Stimulated activated CD8-positive, alpha-beta memory T cell treated with anti-CD3 and anti-CD28 coated beads, Interleukin-4, amount 100 ng/mL, for 48 hours (primary cell): ENCODE measurements at places on chromosomes 6 and 20.

DNA sequence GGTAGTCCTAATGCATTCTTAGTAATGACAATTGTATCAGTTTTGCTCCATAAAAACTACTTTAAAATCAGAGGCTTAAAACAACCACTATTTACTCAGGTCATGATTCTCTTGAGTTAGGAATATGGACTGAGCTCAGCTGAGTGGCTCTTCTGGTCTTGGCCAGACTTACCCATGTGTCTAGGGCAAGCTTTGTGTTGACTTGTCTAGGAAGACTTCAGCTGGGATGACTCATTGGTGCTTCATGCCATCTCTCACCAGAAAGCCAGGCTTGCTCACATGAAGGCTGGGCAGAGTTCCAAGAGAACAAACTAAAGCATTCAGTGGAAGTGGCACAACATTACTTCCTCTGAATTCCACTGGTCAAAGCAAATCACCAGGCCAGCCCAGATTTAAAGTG, 155.3 kb downstream of the DHX35 start:
- DNase-seq, result no peak

GRCh38 chr6:119148098-119148824, 69.8 kb upstream of the FAM184A start:
- DNase-seq, result no peak

- no peak for DNase-seq
Measured at GRCh38 chr6:6125495-6125894, 118.8 kb upstream of the NRN1 start.

DNA sequence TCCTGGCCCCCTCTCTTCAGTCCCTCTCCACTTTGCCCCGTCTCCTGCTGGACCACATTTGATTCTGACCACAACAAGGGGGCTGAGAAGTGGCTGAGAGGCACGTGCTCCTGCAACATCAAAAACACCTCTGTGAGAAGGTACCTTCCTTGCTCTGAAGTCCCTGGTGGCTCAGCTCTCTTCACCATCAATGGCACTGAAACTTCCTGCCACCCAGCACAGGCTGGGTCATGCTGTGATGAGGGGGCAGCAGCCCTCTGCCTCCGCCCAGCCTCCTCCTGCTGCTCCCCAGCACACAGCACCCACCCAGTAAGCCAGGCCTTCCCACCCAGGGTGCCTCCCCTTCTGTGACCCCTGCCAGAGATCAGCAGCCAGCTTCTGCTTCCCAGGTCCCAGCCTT, 10.3 kb downstream of the ZMYND8 start:
- no peak for DNase-seq

- no peak for DNase-seq
Measured at GRCh38 chr6:74065705-74066104, 369.7 kb downstream of the CD109 start.

DNA sequence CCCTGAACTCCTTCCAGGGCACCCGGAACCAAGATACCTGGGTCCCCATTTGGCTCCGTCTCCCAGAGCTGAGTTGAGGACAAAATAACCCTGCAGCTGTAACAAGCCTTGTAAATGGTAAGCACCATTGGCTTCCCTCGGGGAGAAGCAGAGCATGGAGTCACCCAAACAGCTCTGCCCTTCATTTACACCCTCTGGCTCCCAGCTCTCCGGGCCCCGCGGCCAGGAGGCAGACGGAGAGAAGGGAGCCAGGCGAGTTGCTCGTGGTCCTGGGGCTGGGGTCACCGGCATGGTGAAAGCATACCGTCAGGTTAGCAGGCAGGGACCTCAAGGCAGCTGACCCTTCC, 2.1 kb downstream of the TFEB start:
- DNase-seq, result no peak
